ENCODE measurements at places on chromosomes 1 and 21.

- no peak for DNase-seq
Observed at GRCh38 chr21:42527489-42528158, 14.0 kb downstream of the SLC37A1 start.

- DNase-seq, result no peak
Observed at GRCh38 chr1:29298246-29298645, 61.9 kb downstream of the PTPRU start.

- no peak for DNase-seq
Observed at GRCh38 chr21:29418813-29419212, 120.1 kb downstream of the BACH1 start.

GRCh38 chr1:186255266-186255665 lies 119.8 kb downstream of the TPR start:
- no peak for DNase-seq

DNA sequence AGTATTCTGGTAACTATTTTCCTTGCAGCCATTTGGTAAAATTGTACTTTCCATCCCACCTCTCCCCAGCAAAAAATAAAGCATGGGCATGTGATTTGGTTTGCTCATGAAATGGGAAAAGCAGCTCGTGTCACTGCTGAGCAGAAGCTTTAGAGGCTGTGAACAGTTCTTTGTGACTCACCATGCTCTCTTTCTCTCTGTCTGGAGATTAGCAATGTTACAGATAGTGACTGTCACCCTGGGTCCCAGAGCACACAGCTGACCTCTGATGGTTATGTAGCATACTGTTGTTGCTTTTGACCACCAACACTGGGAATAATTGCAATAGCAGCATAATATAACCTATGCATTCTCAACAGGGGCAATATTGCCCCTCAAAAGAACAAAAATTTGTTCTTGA lies 70.6 kb downstream of the RGS2 start:
- DNase-seq, result no peak

DNA sequence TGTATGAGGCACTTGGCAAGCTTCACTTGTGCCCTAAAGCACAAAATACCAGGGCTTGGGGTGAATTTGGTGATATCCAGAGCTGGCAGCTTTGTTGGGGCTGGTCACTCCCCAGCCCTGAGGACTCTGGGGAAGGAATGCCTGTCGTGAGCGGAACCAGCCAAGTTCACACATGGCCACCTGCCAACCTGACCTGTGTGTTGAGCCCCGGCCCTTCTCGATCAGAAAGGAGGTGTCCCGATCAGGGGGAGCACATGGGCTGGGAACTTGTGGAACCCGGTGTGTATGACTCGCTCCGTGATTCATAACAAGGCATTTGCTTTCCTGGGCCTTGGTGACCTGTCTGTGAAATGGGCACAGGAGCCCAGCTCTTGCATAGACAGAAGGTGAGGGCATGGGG lies 43.1 kb downstream of the AGPAT3 start:
- no peak for DNase-seq
